Cortex of kidney (tissue), 1 donor: ENCODE measurements at places on chromosomes 12 and 14.

DNA sequence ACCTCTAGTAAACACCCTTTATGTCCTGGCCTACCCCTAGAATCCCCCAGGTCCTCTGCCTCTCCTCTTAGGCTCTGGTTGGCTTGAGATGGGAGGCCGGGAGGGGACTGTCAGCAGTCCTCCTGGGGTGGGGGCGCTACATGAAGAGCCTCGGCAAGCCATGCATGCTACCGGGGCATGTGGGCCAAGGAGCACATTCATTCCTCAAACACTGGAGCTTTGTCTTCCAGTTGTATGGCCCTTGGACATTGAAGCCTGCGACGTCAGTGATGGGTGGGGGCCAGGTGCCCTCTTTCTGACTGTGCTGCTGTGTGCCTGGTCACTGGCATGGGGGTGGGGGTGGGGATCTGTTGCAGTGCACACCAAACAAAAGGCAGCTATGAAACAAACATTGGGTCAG is 15.8 kb upstream of the CELA1 start:
- no peak for DNase-seq

DNA sequence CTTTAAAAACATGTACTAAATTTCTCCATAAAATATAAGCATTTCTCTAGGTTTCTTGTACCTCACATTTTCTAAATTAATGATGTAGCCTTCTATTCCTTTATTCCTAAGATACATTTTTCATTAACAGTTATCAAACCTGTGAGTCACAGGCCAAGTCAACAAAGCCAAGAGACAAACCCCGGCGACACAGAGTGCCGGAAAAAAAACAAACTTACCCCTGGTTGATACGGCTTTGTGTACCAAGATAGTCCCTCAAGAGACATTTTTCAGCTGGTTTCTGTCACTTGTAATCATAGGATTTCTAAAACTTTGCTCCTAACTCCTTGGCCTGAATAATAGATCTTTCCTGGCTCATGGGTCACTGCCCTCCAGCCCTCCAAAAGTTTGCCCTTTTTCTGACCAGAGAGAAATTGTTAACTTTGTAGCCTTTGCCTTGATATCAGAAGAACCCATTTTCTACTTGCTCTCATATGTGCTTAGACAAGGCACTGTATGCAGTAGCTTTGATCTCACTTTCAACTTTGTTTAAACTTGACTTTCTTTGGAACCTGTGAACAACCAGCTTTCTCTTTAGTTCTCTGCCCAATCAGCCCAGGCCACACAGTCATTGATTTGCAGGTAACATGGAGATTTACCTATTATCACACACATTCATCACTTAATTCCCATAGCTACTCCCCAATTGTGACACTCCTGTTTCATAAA is 172.2 kb downstream of the PRKD1 start:
- DNase-seq, result no peak

DNA sequence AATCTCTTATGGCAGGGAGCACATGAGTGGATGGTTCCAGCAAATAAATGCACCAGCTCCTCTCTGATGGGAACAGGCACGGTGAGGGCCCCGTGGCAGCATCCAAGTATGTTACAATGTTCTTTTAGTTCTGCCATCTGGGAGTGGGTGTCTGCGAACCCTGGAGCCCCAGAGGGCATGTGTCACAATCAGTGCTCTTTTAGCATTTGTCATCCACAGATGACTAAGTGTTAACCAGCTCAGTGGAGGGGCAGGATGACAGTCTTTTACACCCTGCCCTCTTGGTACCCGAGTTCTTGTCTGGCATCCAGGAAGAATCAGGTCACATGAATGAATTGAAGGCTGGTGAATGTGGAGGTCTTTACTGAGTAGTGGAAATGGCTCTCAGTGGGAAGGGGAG is 560.4 kb upstream of the FLRT2 start:
- no peak for DNase-seq

- DNase-seq, result no peak
Observed at GRCh38 chr14:58243790-58244555, 670 bp upstream of the PSMA3 start.

DNA sequence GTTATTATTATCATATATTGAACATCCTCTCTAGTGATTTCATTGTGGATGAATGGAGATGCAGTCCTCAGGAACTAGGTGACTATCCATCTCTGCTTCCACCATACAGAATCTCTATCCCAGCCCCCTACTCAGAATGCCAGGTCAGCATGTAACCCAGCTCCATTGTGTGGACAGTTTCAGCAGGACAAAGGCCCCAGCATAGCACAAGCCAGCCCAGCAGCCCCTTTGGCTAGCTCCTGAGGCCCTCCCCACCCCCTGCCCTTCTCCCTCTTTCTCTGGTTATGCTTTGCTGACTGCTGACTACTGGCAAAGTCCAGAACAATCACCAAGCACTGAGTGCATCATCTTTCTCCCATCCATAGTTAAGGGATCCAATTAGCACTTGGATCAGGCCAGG is 5.8 kb upstream of the SPRYD4 start:
- DNase-seq, result no peak

DNA sequence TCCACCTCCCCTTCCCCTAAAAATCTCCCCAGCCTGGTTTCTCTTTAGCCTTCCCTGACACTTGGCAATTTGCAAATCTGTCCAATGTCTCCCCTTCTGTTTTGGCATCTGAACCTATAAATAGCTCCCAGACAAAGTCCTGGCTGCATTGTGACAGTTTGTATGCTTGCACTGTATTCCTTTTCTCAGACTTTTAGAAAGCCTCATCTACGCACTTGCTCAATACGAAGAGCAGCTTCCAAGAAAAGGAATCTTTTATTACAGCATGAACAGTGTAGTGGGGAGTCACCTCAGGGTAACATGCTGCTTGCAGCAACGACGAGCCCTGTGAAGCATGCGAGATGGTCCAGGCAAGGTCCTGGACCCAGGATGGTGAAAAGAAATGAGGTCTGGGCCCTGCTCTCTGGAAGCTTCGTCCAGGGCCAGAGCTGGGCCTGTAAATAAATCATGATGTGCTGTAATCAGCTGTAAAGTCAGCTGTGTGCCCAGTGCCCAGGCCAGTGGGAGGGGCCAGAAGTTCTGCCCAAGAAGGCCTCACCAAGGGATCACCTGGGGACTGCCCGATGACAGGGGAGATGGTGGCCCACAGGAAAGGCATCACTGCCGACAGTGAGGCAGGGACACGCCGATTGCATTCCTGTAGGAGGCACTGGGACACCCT is 88.3 kb downstream of the RIN3 start:
- no peak for DNase-seq

DNA sequence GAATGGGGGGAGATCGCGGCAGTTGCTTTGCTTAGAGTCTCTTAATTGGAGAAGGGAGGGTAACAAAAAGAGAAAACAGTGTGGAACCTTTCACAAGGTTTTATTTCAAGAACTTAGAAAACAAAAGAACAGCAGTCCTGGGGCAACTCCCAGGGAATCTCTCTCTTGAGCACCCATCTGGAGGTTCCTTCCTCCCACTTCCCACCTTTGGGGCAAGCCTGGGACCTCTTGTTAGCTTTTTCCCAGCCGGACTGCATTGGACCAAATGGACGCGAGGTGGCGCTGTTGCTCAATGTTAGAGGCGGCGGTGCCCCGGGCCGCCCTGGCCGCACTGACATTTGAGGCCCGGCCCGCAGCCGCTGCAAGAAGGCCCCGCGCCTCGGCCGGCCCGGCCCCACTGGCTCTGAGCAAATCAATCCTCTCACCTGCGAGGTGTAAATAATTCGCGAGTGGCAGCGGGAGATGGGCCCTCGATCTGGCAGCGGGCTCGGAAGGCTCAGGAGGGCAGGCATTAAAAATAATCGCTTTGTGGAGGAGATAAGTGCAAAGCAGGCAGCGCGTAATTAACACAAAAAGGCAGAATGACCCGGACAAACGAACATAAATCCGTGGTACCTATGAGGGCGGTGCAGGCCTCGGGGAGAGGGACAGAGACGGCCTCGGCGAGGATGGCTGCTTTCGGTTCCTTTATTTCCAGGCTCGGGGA is 2.8 kb upstream of the HOXC8 start:
- DNase-seq, result no peak

DNA sequence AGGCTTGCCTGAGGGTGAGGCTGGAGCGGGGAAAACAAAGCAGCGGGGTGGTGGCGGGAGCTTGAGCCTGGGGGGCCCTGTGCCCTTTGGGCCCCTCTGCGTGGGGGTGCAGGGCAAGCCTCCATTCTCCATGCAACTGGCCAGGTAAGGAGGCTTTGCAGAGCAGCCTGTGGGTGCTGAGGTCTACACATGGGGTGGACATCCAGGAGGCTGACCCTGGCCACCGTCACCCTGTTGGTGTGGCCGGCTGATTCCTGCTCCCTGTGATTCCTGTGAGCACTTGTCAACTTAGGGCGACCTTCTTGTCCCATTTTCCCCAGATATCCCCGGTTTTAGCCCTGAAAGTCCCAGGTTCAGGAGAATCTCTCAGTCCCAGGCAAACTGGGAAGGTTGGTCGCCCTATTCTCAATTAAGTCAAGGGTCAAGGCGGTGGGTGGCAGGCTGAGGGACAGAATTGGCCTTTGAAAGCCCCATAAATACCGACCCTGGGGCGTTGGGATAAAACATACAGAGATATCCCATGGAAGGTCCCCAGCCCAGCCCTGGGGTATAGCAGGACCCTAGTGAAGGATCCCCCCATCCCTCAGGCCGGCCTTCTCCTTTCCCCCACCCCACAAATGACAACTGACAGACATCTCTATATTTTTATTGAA is 70.5 kb downstream of the PRIMA1 start:
- DNase-seq, result no peak

DNA sequence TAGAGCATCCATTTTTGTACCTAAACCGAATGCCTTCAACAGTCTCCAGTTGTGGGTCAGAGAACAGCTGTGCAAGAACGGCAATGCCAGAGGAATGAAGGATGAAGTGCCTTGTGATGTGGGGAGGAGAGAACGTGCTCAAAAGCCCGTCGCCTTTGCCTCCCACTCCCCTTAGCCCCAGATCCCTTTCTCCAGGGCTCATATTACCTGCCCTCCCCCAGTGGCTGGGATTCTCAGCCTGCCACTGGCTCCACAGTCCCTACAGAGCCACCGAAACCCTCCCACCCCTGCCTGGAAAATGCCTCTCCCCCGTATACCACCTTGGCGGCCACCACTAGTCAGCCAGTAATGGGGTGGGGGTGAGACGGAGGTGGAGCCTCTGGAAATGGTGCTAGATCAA is 158.5 kb downstream of the ZFP36L1 start:
- no peak for DNase-seq

- no peak for DNase-seq
Observed at GRCh38 chr12:48750769-48751356, 34.4 kb upstream of the CCNT1 start.

GRCh38 chr12:3259973-3260372 is 182.8 kb downstream of the TSPAN9 start:
- no peak for DNase-seq

GRCh38 chr14:64119500-64119899 is 174.7 kb downstream of the ESR2 start:
- DNase-seq, result no peak

DNA sequence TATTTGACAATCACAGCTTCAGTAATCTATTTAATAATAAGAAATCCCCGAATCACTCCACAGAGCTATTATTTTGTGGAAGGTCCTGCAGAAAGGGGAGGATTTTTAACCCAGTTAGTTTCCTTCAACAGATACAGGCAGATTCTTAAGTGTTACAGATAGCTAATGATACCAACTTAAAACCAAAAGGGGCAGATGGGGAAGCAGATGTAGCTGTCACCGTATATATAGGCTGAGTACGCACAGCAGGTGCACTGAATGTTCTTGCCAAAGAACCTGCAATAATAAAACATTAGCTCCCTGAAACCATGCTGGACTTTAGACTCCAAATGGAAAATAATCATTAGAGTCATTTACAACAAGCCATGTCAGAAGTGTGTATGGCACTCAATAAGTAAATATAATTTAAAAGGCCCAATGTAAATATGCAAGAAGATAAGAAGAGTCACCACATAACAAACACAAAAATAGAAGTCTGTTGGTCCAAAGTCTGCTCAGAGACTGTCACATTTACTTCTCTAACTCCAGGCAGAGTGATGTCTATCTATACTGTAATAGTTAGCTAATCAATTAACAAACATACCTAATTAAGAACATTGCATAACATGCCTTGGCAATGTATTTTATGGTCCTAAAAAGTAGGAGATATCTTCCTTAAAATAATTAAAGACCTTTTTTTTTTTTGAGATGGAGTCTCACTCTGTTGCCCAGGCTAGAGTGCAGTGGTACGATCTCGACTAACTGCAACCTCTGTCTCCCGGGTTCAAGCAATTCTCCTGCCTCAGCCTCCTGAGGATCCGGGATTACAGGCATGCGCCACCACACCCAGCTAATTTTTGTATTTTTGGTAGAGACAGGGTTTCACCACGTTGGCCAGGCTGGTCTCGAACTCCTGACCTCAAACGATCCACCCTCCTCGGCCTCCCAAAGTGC is 78.8 kb downstream of the SEC23A start:
- DNase-seq, result no peak

GRCh38 chr12:110023059-110023980 is 24.1 kb downstream of the ANKRD13A start:
- no peak for DNase-seq
